ENCODE measurements at places on chromosomes 6 and 20.

- no peak for DNase-seq
These were observed 241.5 kb downstream of the NRN1 start for GRCh38 chr6:5765141-5765760.

- no peak for DNase-seq
These were observed 269.5 kb upstream of the CITED2 start for GRCh38 chr6:139643986-139644385.

DNA sequence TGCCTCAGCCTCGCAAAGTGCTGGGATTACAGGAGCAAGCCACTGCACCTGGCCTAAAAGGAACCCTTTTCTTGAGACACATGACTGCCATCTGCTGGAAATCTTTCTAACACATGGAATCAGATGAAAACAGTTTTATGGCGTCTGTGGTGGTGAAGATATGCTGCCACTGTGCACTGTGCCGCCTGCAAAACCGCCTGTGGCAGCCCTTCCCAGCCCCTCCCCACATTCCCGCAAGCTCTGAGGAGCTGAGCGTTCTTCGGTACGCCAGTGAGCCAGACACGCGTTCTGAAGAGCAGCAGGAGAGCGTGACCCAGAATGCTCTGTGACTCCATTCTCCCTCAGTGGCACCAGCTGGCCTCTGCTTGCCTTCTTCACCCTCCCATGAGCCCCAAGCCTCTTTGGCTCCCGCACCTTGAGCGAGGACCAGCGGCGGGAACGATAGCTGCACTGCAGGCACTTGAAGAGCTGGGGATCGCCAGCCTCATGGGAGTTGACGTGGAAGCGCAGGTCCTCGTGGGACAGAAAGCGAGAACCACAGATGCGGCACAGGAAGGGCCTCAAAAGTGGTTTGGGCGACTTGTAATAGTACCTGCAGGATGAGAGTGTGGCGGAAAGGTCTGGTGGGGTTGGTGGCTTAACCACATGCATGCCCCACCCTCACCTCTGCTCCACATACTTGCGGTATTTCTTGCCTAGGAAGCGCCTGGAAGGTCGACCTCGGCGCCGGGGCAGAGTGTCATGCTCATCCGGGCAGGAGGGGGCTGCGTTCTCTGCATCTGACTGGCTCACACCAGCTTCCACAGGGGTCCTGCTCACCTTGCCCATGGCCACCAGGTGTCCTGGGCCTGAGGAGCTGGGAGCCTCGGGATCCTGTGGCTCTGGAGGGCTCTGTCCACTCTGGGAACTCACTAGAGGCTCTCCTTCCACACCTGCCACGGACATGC is 8.7 kb downstream of the ZNF335 start:
- no peak for DNase-seq

DNA sequence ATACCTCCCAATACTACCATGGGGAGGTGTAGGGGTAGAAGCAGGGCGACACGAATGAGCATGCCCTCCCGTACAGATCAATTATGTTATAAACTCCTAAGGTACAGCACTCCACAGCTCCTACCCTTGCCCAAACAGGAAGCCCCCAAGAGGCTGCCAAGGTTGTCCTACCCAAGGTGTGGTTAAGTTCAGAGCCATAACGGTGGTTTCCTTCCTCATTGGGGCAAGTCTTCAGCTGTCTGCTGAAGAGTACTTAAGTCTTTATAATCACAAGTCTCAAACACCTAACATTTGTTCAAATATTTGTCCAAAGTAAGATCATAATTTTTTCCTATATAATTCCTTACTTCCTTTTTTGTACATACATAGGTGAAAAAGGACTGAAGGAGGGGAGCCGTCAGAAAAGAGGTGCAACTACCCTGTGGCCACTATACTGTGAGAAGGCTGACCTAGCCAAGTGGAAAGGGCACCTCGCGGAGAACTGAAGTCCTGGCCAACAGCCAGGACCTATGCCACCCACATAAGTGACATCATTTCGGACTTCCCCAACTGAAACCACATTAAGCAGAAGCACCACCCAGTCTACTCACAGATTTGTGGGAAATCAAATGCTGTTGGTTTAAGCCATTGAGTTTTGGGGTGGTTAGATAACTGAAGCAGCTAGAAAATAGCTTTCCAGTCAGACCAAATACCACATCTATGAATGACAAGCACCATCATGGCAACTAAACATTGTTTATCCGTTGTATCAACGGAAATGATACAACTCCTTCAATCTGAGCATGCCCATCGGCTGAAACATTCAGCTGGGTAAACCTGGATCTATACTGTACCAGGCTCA is 2.9 kb upstream of the RAB22A start:
- no peak for DNase-seq

DNA sequence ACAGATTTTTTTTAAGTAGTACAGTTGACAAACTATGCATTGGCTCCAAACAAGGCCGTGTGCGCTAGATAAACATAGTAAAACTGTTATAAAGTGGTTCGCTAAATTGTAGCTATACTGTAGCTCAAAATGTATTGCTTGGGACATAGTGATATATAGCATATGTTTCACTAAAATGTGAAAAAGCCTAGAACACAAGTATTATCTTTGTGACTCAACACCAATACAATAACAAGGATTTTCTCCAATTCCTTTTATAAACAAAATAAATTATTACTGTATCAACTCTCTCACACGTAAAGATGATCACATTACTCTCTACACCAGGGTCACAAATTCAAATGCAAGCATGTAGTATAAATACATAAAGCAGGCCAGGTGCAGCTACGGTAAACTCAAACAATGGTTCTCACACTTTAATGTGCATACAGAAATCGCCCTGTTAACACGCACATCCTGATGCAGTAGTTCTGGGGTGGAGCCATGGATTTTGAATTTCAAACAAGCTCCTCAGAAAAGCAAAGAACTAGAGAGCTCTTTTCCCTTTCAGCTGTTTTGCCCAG is 214.6 kb downstream of the GMDS start:
- no peak for DNase-seq

DNA sequence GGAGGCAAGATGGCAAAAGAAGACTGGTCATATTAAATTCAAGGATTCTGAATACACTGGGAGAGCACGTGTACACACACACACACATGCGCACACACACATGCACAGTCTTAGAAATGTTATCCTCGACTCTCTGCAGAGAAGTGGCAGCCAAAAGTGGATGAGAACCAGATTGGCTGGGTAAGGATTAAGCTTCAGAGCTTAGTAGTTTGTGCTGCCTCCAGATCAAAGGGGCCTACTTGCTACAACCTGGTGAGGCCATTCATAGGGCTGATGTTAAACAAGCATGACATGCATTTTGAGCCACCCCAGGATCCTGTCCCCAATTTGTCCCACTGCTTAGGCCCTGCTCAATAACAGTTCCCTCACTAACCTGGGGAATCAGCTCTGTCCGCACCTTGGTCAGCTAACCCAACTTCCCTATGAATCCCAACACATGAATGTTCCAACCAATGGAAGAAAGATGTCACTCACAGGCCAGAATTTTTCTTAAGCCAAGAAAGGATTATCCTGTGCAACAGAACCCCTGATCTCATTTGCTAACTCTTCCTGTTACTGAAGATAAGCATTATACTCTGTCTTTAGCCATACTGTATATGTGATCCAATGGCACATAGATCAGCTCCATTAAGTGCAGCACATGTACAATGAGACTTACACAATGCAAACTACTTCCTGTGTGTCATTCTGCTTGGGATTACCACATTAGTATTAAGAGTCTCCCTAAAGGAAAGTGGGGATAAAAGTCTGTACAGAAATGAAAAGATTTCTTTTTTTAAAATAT is 31.0 kb downstream of the TOMM6 start:
- no peak for DNase-seq

GRCh38 chr6:91079969-91080368 is 493.1 kb upstream of the MAP3K7 start:
- no peak for DNase-seq

DNA sequence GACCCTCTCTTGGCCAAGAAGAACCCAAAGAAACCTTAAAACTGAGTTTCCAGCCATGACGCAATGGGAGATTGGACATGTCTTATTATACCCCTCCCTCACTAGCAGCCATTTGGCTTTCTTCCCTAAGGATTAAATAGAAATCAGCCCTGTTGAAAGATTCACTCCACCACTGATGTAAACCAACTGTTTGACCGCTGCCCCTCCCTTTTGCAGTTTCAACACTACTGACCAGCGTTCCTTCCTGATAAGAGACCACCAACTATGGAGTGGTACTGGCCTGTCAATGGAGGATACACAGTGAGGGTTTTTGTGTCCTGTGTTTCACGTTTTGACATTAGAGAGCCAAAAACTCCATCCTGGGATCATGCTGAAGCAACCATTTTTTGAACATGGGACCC is 53.2 kb upstream of the CD2AP start:
- DNase-seq: no peak

DNA sequence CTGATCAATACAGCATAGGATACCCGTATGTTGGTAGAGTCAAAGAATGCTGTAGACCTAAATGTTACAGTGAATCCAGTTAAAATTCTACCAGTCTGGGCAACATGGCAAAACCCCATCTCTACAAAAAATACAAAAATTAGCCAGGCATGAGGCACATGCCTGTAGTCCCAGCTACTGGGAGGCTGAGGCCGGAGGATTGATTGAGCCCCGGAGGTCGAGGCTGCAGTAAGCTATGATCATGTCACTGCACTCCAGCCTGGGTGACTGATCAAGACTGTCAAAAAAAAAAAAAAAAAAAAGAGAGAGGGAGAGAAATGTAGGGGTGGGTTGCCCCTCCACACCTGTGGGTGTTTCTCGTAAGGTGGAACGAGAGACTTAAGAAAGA is 167.5 kb downstream of the SLC16A10 start:
- no peak for DNase-seq

- no peak for DNase-seq
These were observed 105.2 kb downstream of the NFATC2 start for GRCh38 chr20:51437182-51437924.

GRCh38 chr20:60117065-60117464 is 158.8 kb downstream of the CDH26 start:
- no peak for DNase-seq

DNA sequence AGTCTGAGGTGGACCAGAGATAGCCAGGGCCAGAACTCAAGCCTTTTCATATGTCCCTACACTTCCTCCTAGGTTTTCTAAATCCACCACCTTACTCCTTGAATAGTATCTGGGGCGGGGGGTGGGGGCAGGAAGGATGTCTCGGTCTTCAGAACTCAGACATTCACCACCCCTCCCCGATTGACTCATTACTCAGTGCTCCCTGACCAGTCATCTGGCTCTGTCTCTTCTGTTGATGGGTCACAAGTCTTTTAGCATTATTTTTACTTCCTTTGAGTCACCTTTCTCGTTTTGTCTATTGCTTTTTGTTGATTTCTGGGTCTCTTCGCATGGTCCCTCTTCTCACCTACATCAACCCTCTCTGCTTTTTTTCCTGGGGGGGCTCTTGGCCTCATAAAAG is 23.3 kb downstream of the NOX3 start:
- DNase-seq: no peak

DNA sequence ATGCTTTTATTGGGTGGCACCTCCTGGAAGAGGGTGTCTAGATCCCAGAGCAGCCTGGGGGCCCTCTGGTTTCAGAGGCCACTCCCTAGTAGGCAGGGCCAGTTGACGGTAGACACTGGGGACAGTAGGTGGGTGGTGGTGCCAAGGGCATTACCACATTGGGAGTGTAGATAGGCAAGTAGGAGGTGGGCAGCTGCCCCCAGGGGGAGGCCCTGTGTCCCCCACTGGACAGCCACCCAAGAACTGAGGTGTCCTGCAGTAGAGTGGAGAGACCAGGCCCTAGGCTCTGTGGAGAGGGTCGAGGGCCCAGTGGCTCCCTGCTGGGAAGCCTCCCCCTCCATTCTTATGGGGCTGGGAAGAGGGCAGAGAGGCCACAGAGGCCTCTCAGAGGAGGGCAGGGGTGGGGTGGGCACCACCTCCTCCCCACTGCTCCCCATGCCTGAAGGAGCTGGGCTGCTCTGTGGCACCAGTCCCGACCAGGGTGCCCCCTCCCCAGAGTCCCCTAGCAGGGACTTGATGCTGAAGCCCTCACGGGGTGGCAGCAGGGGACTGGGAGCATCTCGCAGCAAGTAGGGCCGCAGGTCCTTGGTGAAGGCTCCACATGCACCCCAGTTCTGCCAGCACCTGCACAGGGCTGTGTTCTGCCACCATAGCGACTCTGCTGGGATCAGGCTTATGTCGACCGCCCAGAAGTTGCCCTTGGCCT is 305.0 kb upstream of the KCNQ5 start:
- no peak for DNase-seq

GRCh38 chr6:80544555-80544954 is 438.1 kb downstream of the BCKDHB start:
- DNase-seq: no peak
